ENCODE measurements at places on chromosomes 7 and 10. TPM values are rescaled to one million over a fixed set of nuclear protein-coding genes. Genes with fewer than 3 reads are reported as not detected.

The GRID1 gene
- 0.16 TPM for total RNA-seq

The PKD2L1 gene
- total RNA-seq: not detected

The CDHR1 gene
- total RNA-seq: not detected

The TFPI2 gene
- total RNA-seq: 1,251 TPM

The SYCE1 gene
- total RNA-seq: not detected

The COL28A1 gene
- not detected for total RNA-seq

The POLL gene
- 31.5 TPM for total RNA-seq

The TBXAS1 gene
- total RNA-seq: 5.3 TPM

The HYAL4 gene
- not detected for total RNA-seq

The TMEM273 gene
- not detected for total RNA-seq

The ITIH2 gene
- total RNA-seq: not detected

The RTKN2 gene
- 1.7 TPM for total RNA-seq

The TMEM176A gene
- total RNA-seq: not detected

The NEBL gene
- total RNA-seq: 8.4 TPM

The NKX2-3 gene
- not detected for total RNA-seq

The SAMD8 gene
- 29.8 TPM for total RNA-seq

The PIP gene
- total RNA-seq: not detected

The OPALIN gene
- not detected for total RNA-seq

The AKR1D1 gene
- total RNA-seq: not detected

The CFAP70 gene
- 0.64 TPM for total RNA-seq

The KCNH2 gene
- under 0.01 TPM for total RNA-seq

The PPP1R3C gene
- 17.3 TPM for total RNA-seq

The ADIRF gene
- 24.5 TPM for total RNA-seq

The GNAI1 gene
- 26.4 TPM for total RNA-seq

The TRUB1 gene
- total RNA-seq: 16.2 TPM

The RELN gene
- total RNA-seq: 0.65 TPM

The KCND2 gene
- total RNA-seq: 2.6 TPM

The EBLN1 gene
- total RNA-seq: not detected

The ZPBP gene
- not detected for total RNA-seq

The HOXA3 gene
- 8.1 TPM for total RNA-seq

The GRID2IP gene
- total RNA-seq: not detected

The C7orf57 gene
- total RNA-seq: not detected

The WIPF3 gene
- total RNA-seq: not detected

The FBXL15 gene
- total RNA-seq: 14.6 TPM

The IKZF5 gene
- 1.9 TPM for total RNA-seq

The SPAM1 gene
- not detected for total RNA-seq

The PVRIG gene
- total RNA-seq: not detected

The SPOCK2 gene
- 0.26 TPM for total RNA-seq

The ANKRD2 gene
- 2.5 TPM for total RNA-seq

The TDRD1 gene
- not detected for total RNA-seq

The SDK1 gene
- 4.9 TPM for total RNA-seq

The CUTC gene
- total RNA-seq: 21.4 TPM

The C10orf62 gene
- not detected for total RNA-seq

The FFAR4 gene
- total RNA-seq: not detected

The TMEM130 gene
- 1.9 TPM for total RNA-seq

The COL1A2 gene
- 2,173 TPM for total RNA-seq

The VIPR2 gene
- not detected for total RNA-seq

The GPR158 gene
- 0.40 TPM for total RNA-seq

The ADAMTS14 gene
- total RNA-seq: 0.08 TPM

The FANK1 gene
- total RNA-seq: 3.0 TPM

The HABP2 gene
- not detected for total RNA-seq

The ELN gene
- total RNA-seq: 2.3 TPM

The SLC16A12 gene
- total RNA-seq: 0.91 TPM

The IGF2BP3 gene
- total RNA-seq: 44.3 TPM

The DMBT1 gene
- total RNA-seq: 0.40 TPM

The AASS gene
- total RNA-seq: 18.9 TPM

The RADIL gene
- 0.78 TPM for total RNA-seq

The WEE2 gene
- not detected for total RNA-seq
